ENCODE measurements at places on chromosomes 4 and X. TPM values are rescaled to one million over a fixed set of nuclear protein-coding genes. Genes with fewer than 3 reads are reported as not detected.

GRCh38 chr4:17812125-17812524 is 1.3 kb downstream of the NCAPG start:
- H3K4me3 ChIP-seq = no peak overlapping the region
- DNase-seq = no peak
- no peaks in the 10 kb centered on the region for H3K36me3 ChIP-seq
- no peaks in the 10 kb centered on the region for H3K27me3 ChIP-seq
- H3K4me1 ChIP-seq = peaks cover 10% of the 10 kb centered on the region
- H3K27ac ChIP-seq = no peak overlapping the region

- no peak overlapping the region for H3K27ac ChIP-seq
- H3K27me3 ChIP-seq = no peaks in the 10 kb centered on the region
- no peak overlapping the region for H3K4me3 ChIP-seq
- no peaks in the 10 kb centered on the region for H3K36me3 ChIP-seq
- DNase-seq = no peak
Observed at GRCh38 chrX:45191820-45192409, 8.8 kb downstream of the DIPK2B start.

DNA sequence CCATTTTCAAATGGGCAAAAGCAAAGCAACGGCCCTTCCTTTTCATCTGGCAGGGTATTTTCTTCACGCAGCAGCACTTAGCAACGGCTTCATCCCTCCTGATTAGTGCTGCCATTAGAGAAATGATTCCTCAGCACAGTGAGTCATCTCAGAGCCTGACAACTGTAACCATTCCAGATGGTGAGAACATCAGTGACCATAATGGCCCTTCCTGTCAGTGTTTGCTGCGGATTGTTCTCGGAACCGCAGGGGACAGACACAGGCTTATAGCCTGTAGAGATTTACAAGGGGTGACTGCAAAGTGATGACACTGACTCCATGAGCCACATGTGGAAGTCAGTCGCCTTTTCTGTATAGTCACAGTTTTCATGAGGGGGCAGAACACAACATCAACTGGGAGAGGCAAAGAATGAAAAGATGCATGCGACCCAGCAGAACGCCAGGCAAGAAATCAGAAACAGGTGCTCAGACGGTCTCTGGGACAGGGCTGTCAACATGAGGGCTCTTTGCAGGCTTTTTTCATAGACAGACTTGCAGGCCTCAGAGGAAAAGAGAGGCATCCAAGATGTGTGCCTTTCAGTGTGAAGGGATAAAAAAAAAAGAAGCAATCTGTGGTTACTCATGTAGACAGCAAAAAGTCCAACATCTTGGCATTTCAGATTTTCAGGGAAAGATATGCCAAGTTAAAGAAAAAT is 69.9 kb upstream of the FBXW7 start:
- DNase-seq = no peak
- no peak overlapping the region for H3K27ac ChIP-seq
- no peak overlapping the region for H3K4me3 ChIP-seq
- no peaks in the 10 kb centered on the region for H3K27me3 ChIP-seq
- H3K4me1 ChIP-seq = no peaks in the 10 kb centered on the region

- H3K4me1 ChIP-seq = no peaks in the 10 kb centered on the region
- no peaks in the 10 kb centered on the region for H3K36me3 ChIP-seq
- H3K4me3 ChIP-seq = no peak overlapping the region
- no peak for DNase-seq
- H3K27ac ChIP-seq = no peak overlapping the region
Observed at GRCh38 chr4:79030973-79031372, 91.7 kb upstream of the PAQR3 start.

DNA sequence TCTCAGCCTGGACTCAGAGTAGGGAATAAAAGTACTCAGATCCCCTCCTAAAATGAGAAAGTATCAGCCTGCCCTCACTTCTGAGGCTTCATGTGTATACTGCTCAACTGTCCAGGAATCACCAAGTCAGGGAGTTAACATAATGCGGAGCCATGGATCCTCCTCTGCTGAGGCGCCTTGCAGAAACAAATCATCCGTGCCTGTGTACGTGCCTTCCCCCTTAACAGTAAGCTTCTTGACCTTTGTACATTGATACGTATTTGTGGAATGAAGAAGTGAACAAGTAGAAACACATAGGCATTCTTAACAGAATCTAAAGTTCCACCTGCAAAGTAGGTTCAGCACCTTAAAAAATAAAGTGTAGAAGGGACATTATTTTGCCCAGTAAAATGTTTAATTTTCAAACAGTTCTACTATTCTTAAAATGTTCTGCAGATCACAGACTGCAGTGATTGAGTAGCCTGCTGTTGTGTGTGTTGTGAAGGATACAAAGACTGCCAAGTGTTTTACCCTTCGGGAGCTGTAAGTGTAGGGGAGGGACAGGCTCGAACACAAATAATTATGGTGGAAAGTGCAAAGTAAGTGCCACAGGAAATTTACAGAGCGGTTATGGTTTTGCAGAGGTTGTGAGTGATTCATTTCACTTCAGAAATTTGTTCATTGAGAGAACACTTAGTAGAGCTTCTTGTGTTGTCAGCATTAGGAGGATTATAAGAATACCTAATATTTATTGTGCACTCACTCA is 61.9 kb downstream of the ARHGAP10 start:
- H3K27me3 ChIP-seq = no peaks in the 10 kb centered on the region
- H3K36me3 ChIP-seq = no peaks in the 10 kb centered on the region
- no peak overlapping the region for H3K27ac ChIP-seq
- no peak overlapping the region for H3K4me3 ChIP-seq

Gene MAGEC1
- total RNA-seq = not detected

Gene HSPA4L
- total RNA-seq = 14.5 TPM
